ENCODE measurements at places on chromosomes 11 and 22.

DNA sequence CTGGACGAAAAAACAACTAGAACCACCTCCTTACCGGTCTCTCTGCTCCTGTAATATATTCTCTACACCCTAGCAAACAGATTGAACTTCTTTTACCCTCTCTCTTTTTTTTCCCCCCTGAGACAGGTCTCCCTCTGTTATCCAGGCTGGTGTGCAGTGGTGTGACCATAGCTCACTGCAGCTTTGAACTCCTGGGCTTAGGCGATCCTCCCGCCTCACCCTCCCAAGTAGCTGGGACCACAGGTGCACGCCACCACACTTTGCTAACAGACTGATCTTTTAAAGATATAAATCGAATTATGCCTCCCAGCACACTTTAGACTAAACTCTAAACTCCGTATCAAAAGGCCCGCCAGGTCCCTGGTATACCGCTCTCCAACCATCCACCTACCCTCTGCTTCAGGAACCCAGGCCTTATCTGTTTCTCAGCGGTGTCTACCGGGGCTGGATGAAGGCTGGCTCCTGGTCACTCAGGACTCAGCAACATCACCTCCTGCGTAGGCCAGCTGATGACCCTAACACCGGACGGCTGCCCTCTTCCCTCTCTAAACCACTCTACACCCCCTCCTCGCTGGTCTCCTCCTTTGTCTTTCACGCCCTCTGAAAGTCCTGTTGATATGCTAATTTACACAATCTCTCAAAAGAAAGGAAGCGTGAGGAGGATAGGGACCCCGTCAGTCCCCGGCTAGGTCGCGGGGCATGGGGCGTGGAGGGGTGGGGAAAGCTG, 745 bp downstream of the C22orf39 start:
- no peak for DNase-seq

DNA sequence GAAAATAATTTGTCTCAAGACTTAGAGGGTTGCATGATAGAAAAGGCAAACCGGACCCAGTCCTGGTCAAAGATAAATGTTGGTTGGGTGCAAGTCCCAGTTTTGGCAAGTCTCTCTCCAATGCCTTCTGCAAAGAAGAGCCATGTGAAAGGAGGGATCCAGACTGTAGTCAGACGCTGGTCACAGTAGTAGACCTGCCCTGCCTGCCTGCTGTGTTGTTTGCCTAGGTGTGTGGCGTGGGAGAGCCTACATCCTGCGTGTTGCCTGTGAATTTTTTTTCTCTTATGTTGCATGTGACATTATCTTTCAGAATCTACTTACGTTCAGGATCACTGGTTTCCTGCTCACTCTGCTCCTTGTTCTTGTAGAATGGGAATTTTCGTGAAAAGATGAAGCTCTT, 197.6 kb upstream of the CCDC90B start:
- DNase-seq = no peak

DNA sequence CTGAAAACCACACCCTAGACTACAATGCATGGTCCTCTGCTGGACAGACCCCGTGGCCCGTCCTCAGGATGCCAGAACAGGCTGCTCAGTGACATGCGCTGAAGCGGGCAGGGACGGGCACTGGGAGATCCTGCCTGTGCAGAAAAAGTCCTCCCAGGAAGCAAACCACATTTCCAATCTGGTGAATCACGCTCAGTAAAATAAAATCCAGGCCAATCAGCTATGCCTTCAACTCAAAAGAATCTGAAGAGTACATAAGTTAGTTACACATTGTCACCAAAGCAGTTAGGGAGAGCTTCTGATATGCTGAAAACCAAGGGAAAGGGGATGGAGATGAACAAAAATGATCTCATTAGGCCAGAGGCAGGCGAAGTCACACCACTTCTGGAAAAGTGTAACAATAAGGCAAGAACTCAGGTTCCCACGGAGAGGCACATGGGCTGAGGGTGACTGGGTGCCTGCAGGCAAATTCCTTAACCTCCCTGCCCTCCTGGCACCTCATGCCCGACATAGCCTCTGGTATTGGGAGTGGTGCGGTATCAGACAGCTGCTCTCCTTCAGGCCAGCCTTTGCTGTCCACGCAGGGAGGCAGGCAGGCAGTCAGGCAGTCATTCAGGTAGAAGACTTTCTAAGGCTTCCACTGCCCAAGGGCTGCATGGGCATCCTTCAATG, 66.4 kb downstream of the APOL5 start:
- DNase-seq = no peak

- no peak for DNase-seq
Observed at GRCh38 chr11:124874571-124875255, 9.5 kb downstream of the ROBO3 start.

DNA sequence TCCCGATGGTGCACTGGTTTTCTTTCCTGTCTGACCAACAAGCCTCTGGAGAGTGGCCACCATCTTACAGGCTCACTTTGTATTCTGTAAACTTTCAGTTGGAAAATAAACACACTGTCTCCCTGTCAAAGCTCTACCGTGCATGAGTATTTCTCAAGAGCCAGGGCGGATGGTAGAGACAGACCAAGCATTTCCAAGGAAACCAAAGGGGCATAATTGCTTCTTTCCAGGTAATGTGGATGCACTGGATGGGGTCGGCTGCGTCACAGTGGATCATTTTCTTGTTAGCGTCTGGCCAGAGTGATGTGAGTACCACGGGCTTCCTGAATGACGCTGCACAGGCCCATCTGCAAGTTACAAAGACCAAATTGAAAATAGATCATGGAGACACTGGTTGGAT, 5.1 kb upstream of the SEZ6L start:
- DNase-seq = no peak
